HAP-1 (cell line): ENCODE measurements at places on chromosomes 5 and 9.

- peak; percentile 15 for DNase-seq
Measured at GRCh38 chr5:129664336-129664937, 83.5 kb upstream of the MINAR2 start.

DNA sequence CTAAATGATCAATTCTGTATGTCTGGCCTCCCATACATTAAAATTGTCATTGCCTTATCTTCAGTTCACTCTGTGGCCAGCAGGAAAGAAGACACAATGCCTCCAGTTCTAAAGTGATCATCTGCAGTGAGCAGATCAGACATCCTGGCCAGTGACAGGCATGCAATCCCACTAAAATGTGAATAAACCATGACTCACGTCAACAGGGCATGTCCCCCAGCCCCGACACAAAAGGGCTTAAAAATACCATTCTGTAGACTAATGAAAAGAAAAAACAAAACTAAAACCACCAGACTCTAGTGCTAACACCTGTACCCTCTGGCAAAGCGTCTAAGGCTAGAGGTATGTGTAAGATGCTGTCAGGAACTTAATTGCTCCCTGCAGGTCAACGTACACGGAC lies 38.5 kb downstream of the DDX31 start:
- DNase-seq = no peak

DNA sequence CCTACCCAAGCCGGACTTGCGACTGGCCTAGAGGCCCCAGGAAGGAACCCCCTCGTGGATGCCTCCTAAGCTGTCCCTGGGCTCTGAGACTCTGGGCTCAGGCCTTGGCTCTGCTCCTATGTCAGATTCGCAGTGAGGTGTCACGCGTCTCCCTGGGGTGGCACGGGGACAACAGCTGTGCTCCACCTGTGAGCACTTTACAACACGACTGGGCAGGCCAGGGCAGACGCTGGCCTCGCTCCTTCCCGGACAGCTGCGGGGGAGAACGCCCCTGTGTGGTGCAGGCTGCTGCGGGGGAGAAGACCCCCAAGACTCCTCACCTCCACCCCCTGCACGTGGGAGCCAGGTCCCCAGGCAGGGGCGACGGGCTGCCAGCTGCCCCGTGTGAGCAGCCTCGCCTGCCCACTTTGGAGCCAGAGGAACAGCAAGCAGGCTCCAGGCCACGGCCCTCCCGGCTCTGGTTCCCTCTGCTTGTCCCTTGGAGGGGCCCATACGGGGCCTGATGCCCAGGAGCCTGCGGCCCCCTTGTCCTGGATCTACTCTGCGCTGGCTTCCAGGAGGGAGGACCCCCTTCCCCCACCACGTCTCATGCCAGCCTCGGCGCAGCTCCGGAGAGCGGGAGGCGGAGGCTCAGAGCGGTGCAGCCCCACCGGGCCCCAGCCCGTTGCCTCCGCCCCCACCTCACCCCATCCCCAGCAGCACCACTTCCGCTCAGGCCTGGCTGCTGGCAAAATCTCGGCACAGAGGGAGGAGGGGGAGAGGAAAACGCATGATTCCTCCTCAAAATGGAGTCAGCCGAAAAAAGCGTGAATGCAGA lies 36.0 kb downstream of the SARDH start:
- no peak for DNase-seq

- DNase-seq = no peak
Measured at GRCh38 chr9:37700131-37700530, 49.4 kb downstream of the FRMPD1 start.

- peak; percentile 43 for DNase-seq
Measured at GRCh38 chr9:113309204-113309813, 6.1 kb upstream of the RNF183 start.

GRCh38 chr5:137672881-137673280 lies 63.0 kb downstream of the KLHL3 start:
- no peak for DNase-seq

DNA sequence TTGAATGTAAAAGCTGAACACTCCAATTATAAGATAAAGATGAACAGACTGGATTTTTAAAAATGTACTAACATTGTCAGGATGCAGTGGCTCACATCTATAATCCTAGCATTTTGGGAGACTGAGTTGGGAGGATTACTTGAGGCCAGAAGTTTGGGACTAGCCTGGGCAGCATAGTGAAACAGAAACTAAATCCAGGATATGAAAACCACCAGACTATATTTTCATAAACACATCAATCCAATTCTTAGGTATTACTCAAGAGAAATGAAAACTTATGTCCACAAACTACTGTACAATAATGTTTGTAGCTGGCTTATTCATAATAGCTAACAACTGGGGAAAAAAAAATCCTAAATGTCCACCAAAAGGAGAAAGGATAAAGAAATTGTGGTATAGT lies 26.8 kb upstream of the NAA35 start:
- no peak for DNase-seq

- DNase-seq = no peak
Measured at GRCh38 chr5:178467205-178467567, 123.0 kb downstream of the COL23A1 start.

- DNase-seq = peak; percentile 0
Measured at GRCh38 chr9:34540827-34541226, 18.0 kb upstream of the ENHO start.

GRCh38 chr5:1135696-1136525 lies 24.0 kb upstream of the SLC12A7 start:
- no peak for DNase-seq

DNA sequence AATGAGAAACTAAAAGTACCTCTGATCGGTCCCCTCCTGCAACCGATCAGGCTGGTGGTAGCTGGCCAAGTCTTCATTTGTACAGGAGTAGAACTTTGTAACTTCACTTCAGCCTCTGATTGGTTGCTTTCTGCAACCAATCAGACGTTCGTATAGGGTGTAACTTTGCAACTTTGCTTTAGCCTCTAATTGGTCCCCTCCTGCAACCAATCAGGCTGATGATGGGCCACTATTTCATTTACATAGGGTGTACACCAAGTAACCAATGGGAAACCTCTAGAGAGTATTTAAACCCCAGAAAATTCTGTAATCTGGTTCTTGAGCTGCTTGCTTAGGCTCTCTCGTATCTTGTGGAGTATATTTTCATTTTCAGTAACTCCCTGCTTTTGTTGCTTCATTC lies 445.5 kb downstream of the MED10 start:
- DNase-seq = no peak

GRCh38 chr5:168481330-168481788 lies 4.9 kb upstream of the RARS1 start:
- no peak for DNase-seq

DNA sequence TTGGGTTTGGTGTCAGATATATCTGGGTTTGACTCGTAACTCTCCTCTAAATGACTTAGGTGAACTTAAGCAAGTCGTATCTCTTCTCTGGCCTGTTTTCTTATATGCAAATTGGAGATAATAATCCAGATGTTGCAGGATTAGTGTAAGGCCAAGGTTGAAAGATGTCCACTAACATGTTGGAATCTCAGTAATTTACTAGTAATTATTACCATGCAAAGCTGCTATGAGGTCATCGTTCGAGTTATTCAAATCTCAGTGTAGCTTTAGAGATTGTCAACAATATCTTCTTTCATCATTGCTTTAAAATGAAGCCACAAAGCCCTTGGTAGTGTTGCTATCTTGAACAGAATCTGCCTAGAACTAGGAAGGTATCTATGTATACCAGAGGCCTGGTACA lies 437.7 kb upstream of the KLF4 start:
- DNase-seq = no peak

DNA sequence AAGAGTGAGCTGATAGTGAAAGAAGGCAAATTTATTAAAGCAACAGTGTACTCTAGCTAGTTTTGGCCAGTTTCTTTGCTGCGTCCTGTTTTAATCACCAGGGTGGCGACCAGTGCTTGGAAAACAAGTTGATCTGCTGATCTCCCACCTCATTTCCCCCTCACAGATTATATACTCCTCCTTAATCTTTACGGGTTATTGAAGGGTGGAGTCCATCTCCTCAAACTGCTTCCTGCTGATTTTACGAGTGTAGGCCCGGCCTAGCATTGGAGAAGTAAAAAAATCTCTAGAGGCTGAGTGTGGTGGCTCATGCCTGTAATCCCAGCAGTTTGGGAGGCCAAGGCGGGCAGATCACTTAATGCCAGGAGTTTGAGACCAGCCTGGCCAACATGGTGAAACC lies 14.0 kb upstream of the CFAP95 start:
- DNase-seq = no peak

- no peak for DNase-seq
Measured at GRCh38 chr9:98416294-98417248, 161.1 kb upstream of the TBC1D2 start.

GRCh38 chr5:137431051-137431450 lies 68.1 kb downstream of the SPOCK1 start:
- DNase-seq = no peak

- DNase-seq = no peak
Measured at GRCh38 chr9:97385626-97386264, 26.2 kb upstream of the TDRD7 start.

DNA sequence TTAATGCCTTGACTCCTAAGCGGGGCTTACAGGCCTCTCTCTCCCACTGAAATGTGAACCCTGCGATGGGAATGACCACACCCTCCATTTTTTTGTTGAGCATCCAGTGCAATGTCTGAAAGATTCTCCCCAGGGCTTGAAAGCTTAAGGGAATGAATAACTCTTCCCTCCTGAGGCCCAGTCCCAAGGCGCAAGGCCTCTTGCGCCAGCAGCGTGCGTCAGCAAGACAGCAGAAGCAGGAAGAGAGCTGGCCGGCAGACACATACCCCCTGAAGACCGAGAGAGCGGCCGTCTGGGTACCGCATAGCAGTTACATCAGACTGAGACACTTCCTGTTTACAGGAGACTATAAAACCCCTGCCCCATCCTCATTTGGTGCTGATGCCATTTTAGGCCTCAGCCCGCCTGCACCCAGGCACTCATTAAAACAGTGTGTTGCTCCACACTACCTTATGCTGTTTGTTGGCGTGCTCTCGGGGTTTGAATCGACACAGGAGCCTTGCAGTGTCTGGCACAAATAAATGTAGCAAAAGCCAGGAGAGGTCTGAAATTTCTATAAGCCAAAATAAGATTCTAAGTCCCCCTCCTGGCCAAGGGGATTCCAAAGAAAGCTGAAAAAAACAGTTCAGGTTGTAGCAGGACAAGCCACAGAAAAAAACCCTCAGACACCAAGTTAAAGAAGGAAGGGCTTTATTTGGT lies 62.3 kb downstream of the GDNF start:
- DNase-seq = no peak

DNA sequence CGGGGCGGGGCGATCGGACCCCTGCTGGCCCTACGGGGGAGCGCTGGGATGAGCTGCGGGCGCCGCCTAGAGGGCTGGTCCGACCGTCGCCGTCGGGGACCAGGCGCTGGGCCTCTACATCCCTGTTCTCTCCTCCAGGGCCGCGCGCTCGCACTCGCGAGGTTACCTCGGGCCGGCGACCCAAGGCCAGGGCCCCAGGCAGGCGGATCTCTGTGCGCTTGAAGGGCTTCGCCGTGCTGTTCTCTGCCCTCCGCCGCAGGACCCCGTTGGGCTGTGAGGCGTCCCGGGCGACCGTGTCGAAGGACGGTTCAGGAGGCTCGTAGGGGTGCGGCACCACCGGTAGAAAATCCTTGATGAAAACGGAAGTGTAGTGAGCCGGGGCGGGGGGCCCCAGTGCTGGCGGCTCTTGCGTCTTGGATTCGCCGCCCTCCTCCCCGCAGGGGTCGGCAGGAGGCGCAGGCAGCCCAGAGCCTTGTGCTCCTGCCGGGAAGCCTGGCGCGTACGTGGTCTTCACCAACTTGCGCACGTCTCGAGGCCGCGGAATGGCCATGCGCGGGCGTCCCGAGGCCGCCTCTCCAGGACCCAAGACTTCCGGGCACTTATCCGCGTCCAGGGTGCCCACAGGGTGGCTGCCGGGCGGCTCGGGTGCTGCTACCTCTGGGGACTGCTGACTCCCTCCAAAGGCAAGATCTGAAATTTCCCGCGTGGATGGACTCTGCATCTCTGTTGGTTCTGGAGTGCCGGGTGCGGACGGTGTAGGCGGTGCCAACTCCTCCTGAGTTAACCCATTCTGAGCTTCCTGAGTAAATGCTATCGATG lies 2.0 kb downstream of the PROB1 start:
- peak; percentile 94 for DNase-seq

DNA sequence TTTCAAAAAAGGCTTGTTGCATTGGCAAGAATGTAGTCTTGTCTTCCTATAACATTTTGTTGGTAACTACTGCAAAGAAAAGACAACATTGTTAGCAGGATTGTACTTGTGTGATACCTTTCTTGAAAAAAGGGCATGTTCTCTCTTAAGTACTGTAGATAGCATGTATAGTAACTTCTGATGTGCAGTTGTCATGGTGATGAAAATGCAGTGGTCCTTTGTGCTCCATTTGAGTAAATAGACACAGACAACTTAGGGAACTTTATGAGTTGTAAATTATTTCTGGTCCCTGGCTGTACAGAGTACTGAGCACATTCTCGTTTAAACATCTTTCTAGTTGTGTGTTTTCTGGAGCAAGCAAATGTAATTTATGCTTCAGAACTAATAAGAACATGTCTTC lies 103.3 kb downstream of the CD180 start:
- no peak for DNase-seq

DNA sequence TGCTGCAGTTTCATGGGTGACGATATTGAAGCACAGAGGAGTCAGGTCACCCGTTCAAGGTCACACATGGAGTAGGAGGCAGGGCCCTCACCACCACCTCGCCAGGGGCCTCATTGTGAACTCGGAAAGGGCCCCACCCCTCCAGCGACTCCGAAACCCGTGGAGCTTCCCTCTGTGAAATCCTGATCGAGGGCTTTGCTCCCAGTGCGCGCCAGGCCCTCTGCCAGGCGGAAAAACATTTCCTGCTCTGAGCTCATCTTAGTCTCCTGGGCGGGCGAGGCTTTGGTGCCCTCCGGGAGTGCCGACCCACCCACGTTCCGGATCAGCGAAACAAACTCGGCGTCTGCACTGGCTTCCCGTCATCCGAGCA lies 75.0 kb upstream of the FCN1 start:
- no peak for DNase-seq

GRCh38 chr5:142215915-142216681 lies 107.5 kb downstream of the NDFIP1 start:
- DNase-seq = no peak

GRCh38 chr5:175133185-175133584 lies 310.8 kb downstream of the DRD1 start:
- DNase-seq = no peak
